ENCODE measurements at places on chromosomes 4 and X.

- no peak for DNase-seq
These were observed 44.9 kb downstream of the SH3RF1 start for GRCh38 chr4:169225812-169226211.

- DNase-seq: no peak
These were observed 47.3 kb upstream of the GATB start for GRCh38 chr4:151808120-151808529.

GRCh38 chr4:32199639-32200038 is 1479.5 kb downstream of the PCDH7 start:
- no peak for DNase-seq

DNA sequence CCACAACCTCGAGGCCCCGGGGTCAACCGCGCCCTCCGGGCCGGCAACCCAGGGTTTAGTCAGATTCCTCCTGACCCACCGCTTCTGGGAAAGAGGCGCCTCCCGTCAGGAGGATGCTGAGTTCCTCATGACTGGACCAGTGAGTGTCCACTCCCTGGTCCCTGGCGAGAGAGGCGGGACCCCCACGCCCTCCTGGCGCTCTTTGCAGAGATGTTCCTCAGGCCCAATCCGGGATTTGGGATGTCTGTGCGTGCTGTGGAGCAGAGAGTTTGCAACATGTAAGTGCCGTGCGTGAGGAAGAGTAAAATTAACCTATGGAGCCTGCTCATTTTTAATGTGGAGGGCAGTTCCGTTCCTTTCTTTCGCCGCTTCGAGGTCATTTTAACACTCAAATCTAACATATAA is 824 bp upstream of the UGDH start:
- DNase-seq: no peak

- peak; percentile 72 for DNase-seq
These were observed 69.6 kb upstream of the C4orf50 start for GRCh38 chr4:6087669-6088341.

DNA sequence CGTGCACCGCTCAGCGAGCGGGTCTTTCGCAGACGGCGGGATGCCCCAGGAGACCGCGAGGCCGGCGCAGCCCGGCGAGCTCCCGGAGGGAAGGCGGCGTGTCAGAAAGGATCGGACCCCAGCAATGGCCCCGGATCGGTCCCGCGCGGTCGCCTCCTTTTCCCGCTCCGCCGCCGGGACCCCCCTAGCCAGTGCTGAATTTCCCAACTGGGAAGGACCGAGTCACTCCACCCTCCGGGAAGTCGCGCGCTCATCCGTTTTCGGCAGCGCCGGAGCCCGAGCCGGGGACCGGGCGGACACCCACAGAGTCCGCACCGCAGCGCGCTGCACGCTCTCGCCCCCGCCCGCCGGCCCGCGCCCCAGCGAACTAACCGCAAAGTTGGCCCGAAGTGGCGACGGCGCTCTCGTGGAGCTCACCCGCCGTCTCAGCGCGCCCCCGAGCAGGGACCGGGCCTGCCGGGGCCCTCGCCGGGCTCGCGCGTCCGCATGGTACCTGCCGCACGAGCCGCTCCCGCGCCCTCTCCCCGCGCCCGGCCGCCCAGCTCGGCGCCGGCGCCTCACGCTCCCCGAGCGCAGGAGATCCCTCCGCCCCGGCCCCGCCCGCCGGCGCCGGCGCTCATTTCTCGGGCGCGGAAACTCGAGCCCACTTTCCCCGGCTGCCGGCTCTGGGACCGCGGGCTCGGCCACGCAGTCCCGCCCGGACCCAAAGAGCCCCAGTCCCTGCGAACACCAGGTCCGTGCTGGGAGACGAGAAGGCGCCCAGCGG is at the start of gene FAT1:
Gene FAT1, minus strand, starts transcription at position 565 of the 766 bp plus-strand sequence. CDS start 14,029 bp downstream, outside the sequence.
- DNase-seq: peak; percentile 78

- DNase-seq: no peak
These were observed 30.3 kb downstream of the MAGEA1 start for GRCh38 chrX:153209347-153209746.

- DNase-seq: no peak
These were observed 2.3 kb upstream of the PPP2R3B start for GRCh38 chrX:389021-389441.

DNA sequence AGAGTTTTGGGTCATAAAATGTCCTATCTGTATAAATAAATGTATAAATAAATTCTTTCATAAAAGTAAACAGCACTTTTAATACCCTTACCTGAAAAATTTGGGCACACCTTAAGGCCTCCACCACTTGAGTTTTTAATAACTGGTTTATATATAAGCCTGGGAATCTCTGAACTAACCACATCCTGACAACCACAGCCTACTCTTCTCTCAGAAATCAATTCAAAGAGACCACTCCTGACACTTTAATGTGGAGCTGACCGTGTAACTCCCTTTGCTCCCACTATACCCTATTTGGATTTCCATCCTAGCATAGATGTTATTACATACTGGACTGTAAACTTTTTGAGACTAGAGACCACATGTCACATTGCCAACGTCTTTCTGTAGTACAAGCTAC is 3.5 kb downstream of the FBXL5 start:
- no peak for DNase-seq

GRCh38 chr4:14743172-14743571 is 259.1 kb upstream of the CPEB2 start:
- no peak for DNase-seq

DNA sequence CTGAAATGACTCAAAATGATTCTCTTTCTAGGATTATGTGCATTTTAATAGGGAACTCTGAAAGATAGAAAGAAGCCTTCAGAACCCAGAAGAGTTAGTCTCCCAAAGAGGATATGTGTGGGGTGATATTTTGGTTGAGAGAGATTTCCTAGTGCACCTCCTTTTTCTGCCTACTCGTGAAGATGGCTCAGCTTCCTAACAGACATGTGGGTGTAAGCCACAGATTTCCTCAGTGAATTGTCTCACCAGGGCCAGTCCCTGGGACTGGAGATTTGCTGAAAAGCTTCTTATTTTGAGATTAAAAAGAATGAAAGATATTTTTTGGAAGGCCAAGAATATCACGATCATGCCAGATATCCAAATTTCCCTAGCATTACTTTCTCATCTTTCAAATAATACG is 42.8 kb downstream of the MAGEB17 start:
- DNase-seq: no peak

- DNase-seq: no peak
These were observed 19.3 kb upstream of the SH3TC1 start for GRCh38 chr4:8179771-8180170.

GRCh38 chr4:15890246-15890829 is 48.2 kb downstream of the FGFBP1 start:
- DNase-seq: no peak

- no peak for DNase-seq
These were observed 72.0 kb upstream of the INTU start for GRCh38 chr4:127560755-127561154.

DNA sequence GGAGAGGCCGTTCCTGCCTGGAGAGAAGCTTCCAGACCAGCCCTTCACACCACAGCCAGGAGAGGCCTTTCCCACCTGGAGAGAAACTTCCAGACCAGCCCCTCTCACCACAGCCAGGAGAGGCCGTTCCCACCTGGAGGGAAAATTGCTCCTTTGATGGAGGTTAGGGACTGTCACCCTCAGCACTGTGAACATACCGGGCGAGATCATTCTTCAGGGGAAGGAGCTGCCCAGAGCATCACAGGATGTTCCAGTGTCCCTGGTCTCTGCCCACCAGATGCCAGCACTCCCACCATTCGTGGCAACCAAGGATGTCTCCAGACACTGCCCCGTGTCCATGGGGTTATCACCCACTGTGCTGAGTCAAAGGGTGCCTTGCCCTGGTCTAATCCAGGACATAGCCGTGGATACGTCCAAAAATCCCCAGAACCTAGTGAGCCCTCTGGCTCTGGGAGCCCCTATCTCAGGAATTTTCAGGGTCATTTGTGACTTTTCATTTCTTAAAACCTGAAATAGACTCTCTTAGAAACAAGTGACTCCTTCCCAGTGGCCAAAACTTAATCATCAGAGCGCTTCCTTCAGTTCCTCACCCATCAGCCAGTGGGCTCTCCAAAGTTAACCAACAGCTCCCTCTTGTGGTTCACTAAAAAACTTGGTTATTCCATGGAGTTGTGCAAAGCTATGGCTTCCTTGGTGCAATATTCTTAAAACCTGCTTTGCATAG is 80.2 kb downstream of the CRMP1 start:
- peak; percentile 42 for DNase-seq

- no peak for DNase-seq
These were observed 946.6 kb downstream of the STIM2 start for GRCh38 chr4:27807207-27807606.

- no peak for DNase-seq
These were observed 23.8 kb downstream of the SH3RF1 start for GRCh38 chr4:169246957-169247396.

DNA sequence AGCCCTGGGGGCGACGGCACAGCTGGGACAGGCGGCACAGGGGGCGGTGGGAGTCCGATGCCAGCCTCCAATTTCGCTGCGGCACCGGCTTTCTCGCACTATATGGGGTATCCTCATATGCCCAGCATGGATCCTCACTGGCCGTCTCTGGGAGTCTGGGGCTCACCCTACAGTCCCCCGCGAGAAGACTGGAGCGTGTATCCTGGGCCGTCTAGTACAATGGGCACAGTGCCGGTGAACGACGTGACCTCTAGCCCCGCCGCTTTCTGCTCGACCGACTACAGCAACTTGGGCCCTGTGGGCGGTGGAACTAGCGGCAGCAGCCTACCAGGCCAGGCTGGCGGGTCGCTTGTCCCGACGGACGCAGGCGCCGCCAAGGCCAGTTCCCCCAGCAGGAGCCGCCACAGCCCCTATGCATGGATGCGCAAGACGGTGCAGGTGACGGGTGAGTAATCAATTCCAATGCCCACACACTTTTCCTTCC is 500 bp downstream of the CDX4 start:
- no peak for DNase-seq

DNA sequence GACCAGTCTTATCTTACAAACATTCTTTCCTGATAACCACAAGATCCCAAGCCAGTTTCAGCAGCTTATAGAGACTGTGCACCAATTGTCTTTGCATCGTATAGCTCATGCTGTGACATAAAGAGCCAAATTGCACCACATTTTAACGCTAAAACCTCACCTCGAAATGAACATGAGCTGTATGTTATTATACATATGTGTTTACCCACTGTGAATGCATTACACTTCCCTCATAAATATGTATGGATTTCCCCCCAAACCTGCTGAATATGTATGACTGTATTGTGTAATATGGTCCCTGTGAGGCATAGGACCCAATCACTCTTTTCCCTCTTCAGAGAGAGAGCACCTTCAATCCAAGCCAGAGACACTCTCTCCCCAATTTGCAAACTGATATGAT is 692.4 kb downstream of the NLGN4X start:
- DNase-seq: no peak

- no peak for DNase-seq
These were observed 72.8 kb downstream of the MANBA start for GRCh38 chr4:102687982-102688433.

GRCh38 chr4:137993232-137993631 is 248.9 kb downstream of the SLC7A11 start:
- DNase-seq: no peak

- no peak for DNase-seq
These were observed 127.6 kb downstream of the CDS1 start for GRCh38 chr4:84710548-84710947.

DNA sequence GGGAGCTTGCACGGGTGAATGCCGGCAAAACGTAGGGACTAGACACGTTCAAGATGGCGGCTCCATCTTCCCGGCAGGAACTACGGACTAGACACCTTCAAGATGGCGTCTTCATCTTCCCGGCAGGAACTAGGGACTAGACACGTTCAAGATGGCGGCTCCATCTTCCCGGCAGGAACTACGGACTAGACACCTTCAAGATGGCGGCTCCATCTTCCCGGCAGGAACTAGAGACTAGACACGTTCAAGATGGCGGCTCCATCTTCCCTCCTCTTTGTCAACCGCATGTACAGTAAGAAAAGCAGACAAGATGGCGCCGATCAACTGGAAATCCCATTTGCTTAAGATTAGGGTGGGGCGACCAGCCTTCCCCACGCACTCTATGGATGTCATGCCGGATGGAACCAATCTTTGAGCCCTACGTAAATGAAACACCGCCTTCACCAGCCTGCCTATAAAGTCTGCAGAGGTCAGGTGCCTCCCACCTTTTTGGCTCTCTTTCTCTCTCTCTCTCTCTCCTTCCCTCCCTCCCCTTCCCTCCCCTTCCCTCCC is 222.4 kb downstream of the CRLF2 start:
- DNase-seq: no peak

DNA sequence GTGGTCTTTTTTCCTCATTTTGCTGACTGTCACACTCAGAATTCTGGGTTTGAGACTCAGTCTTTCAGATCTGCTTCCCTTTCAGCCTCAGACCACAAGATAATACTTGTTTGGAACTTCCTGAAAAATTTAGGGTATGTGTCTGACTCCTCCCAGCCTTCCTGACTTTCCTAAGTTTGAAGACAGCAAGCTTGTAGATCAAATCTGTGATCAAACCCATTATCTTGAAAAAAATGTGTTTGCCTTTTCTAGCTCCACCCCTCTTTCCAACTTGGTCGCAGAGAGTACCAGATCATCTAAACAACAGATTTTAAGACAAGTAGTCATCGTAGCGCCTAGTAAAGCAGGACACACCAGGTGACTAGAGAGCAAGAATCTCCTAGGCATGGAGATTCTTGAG is 9.9 kb downstream of the BCAP31 start:
- DNase-seq: no peak

GRCh38 chrX:67384403-67384802 is 159.4 kb upstream of the AR start:
- no peak for DNase-seq

GRCh38 chr4:174520660-174521059 is 1.6 kb downstream of the HPGD start:
- no peak for DNase-seq

DNA sequence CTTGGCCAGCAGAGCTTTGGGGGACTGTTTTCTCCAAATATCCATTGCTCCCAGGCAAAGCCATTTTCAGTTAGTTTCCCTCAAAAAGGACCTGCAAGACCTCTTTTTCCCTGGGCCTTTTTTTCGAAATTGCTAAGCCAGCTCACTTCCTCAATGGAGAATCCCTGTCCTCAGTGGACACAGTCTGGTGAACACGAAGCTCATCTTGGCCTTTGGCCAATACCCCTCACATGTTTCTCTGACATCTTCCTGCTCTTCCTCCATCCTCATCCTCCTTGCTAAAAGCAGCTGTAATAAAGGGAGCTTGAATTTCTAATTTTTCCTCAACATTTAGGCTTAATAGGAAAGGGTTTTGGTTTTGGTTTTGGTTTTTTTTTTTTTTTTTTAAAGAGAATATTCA is 17.6 kb upstream of the PRPS1 start:
- no peak for DNase-seq

- no peak for DNase-seq
These were observed 208.2 kb downstream of the TENM3 start for GRCh38 chr4:182451441-182451840.

DNA sequence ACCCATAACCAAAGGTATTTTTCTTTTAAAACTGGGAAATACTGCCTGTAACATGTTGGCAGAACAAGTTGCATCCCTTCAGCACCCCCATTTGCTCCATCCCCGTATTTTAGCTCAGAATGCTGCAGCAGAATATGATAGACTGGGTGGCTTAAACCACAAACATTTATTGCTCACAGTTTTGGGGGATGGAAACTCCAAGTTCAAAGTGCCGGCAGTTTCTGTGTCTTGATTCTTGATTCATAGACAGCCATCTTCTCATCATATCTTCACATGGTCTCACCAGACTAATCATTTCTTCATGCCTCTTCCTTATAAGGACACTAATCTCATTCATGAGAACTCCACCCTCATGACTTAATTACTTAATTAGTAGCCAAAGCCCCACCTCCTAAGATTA is 10.5 kb upstream of the INPP4B start:
- DNase-seq: no peak

- no peak for DNase-seq
These were observed 275.4 kb upstream of the CPEB2 start for GRCh38 chr4:14726877-14727361.
